ENCODE measurements at places on chromosomes 12 and 14.

DNA sequence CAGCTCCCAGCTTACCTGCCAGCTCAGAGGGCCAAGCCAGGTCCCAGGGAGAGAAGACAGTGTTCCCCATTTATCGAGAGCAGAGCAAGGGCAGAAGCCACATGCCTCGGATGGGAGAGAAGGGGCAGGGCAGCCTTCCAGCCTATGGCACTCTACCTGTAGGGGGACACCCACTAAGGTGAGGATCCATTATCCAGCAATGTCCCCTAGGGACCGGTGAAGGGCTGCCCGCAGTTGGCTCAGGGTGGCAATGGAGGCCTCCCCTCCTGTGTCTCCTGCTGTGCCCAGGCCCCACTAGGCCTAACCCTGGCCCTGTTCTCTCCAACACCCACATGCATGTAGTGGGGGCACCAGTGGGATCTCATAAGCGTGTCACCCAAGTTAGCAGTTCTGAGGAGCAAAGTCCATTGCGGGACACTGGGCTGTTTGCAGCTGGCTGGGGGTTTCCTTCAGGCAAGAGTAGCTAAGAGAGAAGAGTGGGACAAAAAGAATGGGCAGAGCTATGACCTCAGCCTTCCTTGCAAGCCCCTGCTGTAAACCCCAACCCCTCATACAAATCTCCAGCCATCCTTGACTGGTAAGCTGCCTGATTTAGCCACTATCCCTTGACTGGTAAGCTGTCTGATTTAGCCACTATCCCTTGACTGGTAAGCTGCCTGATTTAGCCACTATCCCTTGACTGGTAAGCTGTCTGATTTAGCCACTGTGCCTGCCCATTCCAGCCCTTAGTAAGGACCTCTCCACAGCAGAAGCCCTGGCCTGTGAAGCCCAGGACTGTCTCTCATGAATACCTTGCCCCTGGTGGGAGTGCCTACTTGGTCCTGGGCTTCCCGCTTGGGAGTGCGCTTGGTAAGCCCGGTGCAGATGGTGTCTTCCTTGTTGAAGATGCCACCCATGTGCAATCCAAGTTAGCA, 5.2 kb upstream of the ASB2 start:
- no peak for DNase-seq

- no peak for DNase-seq
Measured at GRCh38 chr12:31729705-31730104, 884 bp upstream of the AMN1 start.

- no peak for DNase-seq
Measured at GRCh38 chr14:63908667-63909264, 56.0 kb downstream of the SYNE2 start.

- DNase-seq = no peak
Measured at GRCh38 chr12:115320967-115321366, 637.0 kb upstream of the TBX3 start.

DNA sequence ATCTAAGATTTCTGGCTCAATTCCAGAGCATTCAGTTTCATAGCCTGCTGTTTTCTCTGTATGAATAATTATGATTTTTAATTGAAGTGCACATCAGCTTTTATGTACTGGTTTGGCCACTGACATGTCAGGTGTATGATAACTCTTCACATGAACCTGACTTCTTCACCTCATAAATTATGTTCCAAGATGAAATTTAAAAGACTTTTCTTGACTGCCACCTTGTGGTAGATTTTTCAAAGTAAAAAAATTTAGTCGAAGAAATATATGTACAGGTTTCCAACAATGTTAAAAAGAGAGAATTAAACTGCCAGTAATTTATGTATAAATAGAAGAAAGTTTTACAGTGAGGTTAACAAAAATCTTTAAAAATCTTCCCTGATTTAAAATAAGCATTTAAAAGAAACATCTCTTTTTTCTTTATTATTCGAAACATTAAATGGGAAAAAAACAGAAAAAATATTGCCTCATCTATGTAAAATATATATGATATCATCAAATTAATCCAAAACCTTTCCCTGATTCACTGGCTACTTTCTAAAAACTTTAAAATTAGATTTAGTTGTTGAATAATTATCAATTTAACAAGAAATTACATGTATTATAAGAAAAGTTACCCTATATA, 124.9 kb upstream of the ATXN7L3B start:
- no peak for DNase-seq

DNA sequence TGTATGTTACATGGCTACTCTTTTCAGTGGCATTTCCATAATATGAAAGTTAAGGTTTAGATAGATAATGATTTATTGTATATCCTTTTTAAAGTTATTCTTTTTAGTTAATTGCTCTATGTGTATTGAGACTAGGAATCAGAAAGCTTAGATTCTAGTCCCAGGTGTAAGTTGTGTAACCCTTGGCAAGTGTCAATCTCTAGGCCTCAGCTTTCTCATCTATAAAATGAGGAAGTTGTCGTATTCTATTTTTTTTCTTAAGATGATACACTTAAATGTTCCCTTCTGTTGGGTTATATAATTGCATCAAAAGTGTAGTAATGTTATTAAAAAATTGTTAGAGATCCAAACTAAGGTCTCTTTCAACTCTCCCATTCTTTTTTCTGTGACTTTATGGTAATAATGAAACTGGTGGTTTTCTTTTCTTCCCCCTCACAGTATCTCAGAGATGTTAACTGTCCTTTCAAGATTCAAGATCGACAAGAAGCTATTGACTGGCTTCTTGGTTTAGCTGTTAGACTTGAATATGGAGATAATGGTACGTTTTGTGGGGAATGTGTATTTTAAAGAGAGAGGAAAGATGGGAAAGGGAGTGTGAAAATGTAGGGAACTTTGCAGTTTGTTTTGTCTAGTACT, 4.1 kb downstream of the RTRAF start:
- DNase-seq = no peak

DNA sequence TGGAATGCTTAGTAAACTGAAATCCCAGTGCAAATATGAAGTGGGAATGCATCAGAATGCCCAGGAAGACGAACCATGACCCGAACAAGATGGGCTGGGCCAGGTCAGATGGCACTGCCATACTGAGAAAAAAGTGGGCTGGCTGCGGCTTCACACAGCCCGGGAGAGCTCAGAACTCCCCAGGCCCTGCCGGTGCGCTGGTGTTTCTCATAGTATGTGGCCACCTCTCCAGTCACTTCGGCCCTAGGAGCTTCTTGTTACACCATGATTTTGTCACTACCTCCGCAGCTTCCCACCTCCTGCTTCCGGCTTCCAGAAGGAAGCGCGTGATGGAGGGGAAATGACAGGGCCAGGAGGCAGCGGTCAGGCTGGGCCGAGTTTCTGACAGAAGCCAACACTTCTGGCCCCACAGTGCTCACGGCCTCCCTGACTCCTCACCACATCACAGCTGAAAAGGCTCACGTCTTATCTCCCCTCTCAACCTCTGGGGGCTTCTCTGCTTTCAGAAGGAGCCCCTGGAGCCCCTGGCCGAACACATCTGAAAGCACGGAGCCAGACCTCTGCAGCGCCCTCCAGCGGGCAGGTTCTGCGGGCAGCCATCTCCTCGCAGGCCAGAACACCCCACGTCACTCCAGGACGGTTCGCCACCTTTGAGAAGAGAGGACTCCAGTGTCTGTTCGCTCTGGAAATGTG, 30.7 kb downstream of the DAD1 start:
- DNase-seq = no peak

GRCh38 chr12:45893240-45893639, 97.1 kb downstream of the SCAF11 start:
- DNase-seq = no peak

GRCh38 chr14:40340708-40341107, 908.5 kb upstream of the FBXO33 start:
- DNase-seq = no peak

- DNase-seq = no peak
Measured at GRCh38 chr14:64706119-64706592, 1.9 kb downstream of the PLEKHG3 start.

DNA sequence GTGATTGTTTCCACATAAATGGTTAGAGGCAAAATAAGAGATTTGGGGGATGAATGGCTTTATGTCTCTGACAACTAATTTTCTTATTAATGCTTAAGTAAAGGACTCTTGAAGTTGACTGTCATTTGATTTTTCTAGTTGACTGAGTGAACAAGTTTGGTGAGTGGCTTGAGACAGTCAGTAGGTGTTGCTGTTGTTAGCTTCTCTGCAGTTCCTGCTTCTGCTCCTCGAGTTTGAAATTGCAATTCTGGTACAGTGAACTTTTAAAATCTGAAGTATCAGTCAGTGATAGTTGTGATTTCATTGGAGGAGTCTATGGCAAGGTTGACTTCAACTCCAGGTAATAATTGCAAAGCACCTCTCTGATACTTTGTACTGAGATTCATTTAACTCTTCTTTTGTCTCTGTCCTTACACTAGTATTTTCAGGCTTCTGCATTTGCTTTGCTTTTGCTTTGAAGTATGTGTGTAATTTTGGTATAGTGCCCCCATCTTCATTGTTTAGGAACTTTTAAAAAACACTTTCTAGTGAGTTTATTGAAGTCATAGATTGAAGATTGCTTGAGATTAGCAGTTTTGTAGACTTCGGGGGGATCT, 415.5 kb downstream of the PCNX1 start:
- no peak for DNase-seq

- DNase-seq = no peak
Measured at GRCh38 chr12:42935756-42936155, 346.2 kb upstream of the PRICKLE1 start.

GRCh38 chr14:51479584-51480325, 172.0 kb upstream of the FRMD6 start:
- no peak for DNase-seq

GRCh38 chr12:110688446-110689280, at the start of gene HVCN1:
Gene HVCN1, minus strand, starts transcription at chr12:110689115. Its CDS starts 5,870 bp downstream, at chr12:110683245.
- no peak for DNase-seq

GRCh38 chr12:103851127-103851526, 10.1 kb upstream of the NT5DC3 start:
- DNase-seq = no peak

GRCh38 chr12:104714369-104714768, 243.7 kb downstream of the SLC41A2 start:
- DNase-seq = no peak

- no peak for DNase-seq
Measured at GRCh38 chr12:132998741-132999140, 12.6 kb downstream of the ZNF26 start.

GRCh38 chr12:46207644-46208043, 61.2 kb downstream of the SLC38A1 start:
- no peak for DNase-seq

- no peak for DNase-seq
Measured at GRCh38 chr14:23445773-23446172, 10.3 kb upstream of the MYH7 start.

DNA sequence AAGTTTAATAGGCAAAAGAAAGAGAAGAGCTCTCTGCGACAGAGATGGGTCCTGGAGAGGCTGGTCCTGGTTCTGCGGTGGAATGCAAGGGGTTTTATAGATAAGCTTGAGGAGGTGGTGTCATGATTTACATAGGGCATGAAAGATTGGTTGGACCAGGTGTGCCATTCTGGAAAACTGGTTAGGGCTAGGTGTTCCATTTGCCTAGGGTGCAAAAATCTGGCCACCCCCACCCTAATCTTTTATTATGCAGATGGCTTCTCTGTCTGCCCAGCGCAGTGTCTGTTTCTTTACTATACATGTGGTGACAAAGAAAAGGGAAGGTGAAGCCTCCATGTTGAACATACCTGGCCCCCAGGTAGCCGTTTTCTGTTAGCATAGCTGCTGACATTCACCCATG, 65.4 kb downstream of the ERC1 start:
- DNase-seq = no peak

- no peak for DNase-seq
Measured at GRCh38 chr12:62862259-62862881, 72.6 kb downstream of the PPM1H start.

DNA sequence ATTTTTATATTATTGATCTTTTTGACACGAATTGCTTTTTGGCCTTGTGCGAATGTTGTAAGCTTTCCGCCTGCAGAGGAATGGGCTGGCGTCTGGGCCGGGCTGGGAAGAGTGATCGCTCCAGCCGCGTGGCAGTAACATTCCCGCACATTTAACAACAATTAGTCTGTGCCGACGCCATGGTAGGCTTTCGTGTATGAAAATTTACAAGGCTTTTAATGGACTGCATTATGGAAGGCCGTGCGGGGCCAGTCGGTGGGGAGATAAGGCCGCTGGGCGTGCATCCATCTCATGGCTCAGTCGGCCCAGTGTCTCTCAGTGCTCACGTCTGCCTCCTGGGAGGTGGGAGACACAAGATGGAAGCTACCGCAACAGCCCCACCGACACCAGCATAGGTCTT, 142.2 kb downstream of the PHETA1 start:
- DNase-seq = no peak

GRCh38 chr12:26396402-26396801, 201.0 kb downstream of the SSPN start:
- DNase-seq = no peak

GRCh38 chr14:51327376-51327775, 87.3 kb downstream of the TMX1 start:
- DNase-seq = no peak

DNA sequence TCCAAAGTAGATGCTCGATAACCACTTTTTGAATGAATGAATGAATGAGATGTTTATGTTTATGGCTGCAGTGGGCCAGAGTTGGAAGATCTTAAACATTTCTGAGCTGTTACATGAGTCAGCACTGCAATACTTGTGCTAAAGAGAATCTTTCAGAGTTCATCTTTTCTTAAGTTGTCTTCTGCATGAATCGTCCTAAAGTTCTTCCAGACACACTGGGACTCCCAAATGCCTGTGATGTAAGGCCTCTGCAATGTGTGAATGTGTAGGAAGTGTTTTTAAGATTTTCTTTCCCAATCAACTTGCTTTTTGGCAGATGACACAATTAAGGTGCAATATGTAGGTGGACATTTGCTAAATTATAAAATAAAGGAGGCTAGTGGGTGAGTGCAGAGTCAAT, 50.3 kb upstream of the TRIM9 start:
- no peak for DNase-seq

DNA sequence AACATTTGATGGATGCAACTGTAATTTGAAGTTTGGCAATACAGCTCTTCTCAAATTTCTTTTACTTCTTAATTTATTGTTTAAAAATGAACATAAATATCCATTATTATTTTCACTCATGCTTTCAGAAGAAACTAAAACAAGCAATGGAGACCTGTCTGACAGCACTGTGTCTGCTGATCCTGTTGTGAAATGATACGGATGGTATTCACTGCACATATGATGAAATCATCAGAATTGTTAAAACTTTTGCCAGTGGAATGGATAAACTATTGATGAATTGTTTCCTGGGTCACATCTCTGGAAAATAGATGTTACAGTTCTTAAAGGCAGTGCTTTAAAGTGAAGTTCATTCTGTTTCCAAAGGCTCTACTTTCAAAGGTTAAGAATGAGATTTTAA, 59.2 kb downstream of the WASHC4 start:
- DNase-seq = no peak

Measured in activated CD4-positive, CD25-positive, alpha-beta regulatory T cell treated with anti-CD3 and anti-CD28 coated beads, Interleukin-2, amount 50 U/mL, for 16 hours (primary cell).